ENCODE measurements at places on chromosomes 6 and 20.

DNA sequence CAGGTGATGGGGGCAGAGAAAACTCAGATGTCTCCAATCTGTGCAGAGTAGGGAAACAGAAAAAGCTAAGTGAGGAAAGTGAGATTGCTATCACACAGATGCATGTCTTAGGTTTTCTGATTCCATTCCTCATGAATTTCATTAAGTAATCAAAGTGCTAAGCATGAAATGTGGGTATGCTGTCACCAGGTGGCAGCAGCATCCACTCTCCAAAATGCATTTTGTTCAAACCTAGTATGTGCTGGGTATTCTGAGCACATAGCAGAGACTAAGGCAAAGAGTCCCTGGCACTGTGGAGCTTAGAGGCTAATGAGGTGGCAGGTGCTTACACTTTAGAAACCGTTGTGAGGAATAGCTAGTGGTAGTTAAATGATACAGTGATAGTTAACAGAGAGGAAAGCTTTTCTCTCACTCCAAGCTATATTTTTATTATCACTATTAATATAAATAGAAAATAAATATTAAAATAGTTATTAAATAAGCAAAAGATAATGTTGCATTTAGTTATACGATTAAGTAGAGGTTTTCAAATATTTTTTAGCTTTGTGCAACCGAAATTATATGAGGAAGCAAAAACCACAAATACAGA is 179.5 kb downstream of the CDH26 start:
- DNase-seq = no peak

- no peak for DNase-seq
These were observed 45.9 kb upstream of the RALY start for GRCh38 chr20:33947709-33948295.

DNA sequence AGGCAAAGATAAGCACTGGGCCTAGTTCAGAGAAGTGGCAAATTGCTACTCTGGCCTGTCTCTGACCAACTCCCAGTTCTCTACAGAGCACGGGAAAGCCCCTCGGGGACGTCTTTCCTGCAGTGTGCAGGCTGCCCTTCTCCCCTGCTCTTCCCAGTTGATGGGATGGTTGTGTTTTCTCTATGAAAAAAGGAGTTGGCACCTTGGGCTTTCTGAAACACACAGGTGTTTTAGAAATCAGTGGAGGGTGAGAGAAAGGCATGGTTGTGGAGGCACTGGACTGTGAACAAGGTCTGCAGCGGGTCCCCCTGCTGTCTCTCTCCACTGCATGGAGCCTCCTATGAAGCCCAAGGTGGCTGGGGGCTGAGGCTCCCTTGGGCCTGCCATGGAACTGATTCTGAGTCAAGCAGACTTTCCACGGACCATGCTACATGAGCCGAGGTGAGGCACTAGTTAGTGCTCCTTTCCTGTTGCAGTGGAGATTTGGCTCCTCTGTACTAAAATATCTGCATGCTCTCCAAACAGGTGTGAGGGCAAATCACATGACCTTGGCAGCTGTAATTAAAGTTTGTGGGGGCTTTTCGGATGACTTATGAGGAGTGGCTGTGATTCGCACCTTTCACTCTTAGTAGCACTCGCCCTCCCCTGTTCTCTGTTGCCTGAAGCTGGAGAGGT is 16.3 kb downstream of the GTSF1L start:
- no peak for DNase-seq

DNA sequence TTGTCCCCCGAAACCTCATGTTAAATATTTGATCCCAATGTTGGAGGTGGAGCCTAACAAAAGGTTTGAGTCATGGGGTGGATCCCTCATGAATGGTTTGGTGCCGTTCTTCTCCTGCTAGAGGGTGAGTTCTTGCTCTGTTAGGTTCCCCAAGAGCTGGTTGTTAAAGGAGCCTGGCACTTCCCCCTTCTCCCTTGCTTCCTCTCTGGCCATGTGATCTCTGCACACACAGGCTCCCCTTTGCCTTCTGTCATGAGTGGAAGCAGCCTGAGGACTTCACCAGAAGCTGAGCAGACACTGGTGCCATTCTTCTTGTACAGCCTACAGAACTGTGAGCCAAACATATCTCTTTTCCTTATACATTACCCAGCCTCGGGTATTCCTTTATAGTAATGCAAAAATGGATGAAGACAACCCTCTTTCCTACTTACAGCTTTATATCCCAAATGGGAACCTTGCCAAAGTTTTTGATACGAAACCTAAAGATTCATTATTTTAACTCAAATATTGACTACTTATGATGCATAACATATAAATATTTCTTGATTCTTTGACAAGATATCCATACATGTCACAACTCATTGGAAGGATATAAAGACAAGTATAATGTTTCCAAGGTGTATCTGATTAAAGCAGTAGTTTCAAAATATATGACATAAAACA is 61.0 kb downstream of the RNF182 start:
- DNase-seq = no peak

DNA sequence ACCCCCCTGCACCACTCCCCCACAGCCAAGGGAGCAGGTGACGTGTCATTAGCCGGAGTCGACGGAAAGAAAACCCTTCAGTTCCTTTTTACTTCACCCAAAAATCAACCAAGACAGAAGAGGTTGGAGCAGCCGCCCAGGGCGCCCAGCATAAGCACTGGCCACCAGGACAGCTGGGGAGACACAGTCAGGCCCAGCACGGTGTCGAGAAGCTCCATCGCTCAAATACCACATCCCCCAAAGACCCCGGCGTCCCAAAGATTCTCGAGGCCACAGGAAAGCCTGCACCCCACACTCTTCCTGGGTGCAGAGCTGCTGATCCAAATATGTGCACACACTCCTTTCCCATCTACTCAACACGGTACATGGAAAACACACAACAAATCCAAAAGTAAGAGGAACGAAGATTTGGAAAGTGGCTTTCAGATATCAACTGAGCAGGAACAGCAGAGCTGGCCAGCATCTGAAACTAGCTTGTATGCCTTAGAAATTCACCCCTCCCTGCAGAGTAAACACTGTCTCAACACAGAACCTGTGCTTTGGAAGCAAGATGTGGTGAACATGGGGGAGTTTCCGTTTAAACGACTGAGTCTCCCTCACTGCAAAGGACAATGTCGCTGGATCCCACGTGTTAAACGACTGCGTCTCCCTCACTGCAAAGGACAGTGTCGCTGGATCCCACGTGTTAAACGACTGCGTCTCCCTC is 54.6 kb downstream of the DLL1 start:
- no peak for DNase-seq

DNA sequence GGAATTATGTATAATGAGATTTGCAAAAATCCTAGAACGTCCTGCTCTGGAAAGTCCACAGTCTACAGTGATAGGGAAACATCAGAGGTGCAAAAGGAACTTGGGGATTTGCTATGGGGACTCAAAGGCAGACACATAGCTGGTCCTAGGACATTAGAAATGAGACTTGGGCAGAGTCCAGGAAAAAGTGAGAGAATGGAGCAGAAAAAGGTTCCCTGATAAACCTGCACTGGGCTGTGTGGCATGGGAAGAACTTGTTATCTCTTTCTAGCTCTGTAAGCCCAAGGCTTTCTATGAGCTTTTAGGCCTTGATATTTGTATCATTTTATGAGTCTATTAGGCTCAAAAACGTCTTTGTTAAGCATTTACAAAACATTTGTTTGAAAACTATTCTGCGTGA is 15.2 kb downstream of the PRND start:
- no peak for DNase-seq

DNA sequence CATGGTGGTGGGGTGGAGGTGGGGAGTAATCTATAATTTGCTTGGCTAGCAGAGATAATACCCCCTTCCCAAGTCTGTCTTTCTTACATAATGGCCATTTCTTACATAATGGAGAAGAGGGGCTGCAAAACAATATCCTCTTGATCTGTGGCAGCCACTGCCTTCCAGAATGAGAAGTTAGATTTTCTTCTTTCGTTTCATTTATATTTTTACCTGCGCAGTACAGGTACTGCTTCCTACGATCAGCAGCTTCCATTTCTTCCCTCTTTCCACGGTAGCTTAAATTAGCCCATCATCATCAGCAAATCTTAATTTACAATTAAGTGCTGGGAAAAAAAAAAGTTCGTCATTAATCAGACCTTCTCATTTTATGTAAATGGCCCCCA is 30.2 kb downstream of the GNAS start:
- DNase-seq = no peak

GRCh38 chr6:119676230-119676629 is 326.7 kb upstream of the MAN1A1 start:
- no peak for DNase-seq

DNA sequence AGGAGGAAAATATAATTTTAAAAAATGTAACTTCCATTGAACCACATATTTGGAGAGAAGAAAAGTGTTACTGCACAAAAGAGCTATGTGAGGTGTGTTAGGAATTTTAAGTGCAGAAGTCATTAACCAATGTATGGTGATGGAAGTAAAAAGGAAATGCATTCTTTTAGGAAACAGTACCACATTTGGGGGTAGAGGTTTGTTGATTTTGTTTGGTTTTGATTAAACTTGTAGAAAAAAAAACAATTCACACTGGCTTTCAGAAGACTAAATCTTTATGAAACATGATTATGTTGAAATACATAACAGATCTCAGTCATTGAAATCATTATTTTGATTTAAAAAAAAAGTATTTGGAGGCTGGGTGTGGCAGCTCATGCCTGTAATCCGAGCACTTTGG is 1287.0 kb upstream of the GJE1 start:
- DNase-seq = no peak

DNA sequence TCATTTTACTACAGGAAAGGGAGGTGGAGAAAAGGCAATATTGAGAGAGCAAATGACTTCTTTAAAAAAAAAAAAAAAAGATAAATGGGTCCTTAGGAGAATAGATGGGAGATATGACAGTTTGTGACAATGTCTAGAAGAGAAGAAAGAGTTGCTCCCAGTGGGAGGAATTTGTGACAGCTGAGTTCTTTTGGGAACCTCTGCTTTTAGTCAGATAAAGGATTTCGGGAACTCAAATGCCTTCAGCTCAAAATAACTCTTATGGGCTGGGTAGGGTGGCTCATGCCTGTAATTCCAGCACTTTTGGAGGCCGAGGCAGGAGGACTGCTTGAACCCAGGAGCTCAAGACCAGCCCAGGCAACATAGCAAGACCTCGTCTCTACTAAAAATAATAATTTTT is 13.1 kb downstream of the TPD52L1 start:
- DNase-seq = no peak

DNA sequence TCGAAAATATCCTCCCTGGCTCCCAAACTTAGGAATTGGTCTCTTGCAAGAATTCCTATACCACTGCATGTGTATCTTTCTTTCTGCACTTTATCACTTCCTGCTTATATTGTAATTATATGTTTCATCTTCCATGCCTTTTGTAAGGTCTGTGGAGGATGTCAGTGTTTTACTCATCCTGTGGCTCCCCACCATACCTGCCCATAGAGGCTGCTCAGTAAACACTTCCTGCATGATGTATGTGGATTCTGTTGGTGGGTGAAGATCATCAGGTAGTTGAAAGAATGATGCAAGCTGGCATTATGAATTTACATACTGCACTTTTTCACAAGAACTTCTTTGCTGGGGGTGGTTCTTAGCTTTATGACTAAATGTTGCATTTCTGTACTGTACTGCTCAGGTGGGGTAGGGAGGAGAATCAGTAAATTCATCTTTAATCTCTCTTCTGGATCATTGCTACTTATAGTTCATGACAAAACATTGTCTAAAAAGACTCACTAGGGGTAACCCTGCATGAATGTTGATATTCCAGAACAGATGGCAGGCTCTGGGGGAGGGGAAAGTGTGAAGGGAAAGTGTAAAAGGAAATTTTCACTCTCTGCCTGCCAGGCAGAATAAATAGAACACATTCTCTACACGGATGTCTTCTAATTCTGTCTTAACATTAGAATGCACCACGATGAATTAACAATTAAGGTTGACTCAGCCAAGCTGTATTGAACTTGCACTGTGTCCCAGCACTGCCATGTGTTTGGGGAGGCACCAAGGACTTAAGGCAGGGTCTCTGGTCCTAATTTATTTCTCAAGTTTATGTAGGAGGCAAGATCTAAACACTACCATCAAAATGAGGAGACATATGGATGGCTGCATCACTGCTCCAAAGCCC is 36.0 kb upstream of the KLHL31 start:
- DNase-seq = no peak

GRCh38 chr6:27687154-27688013 is 214.5 kb upstream of the ZNF184 start:
- DNase-seq = peak; percentile 56

DNA sequence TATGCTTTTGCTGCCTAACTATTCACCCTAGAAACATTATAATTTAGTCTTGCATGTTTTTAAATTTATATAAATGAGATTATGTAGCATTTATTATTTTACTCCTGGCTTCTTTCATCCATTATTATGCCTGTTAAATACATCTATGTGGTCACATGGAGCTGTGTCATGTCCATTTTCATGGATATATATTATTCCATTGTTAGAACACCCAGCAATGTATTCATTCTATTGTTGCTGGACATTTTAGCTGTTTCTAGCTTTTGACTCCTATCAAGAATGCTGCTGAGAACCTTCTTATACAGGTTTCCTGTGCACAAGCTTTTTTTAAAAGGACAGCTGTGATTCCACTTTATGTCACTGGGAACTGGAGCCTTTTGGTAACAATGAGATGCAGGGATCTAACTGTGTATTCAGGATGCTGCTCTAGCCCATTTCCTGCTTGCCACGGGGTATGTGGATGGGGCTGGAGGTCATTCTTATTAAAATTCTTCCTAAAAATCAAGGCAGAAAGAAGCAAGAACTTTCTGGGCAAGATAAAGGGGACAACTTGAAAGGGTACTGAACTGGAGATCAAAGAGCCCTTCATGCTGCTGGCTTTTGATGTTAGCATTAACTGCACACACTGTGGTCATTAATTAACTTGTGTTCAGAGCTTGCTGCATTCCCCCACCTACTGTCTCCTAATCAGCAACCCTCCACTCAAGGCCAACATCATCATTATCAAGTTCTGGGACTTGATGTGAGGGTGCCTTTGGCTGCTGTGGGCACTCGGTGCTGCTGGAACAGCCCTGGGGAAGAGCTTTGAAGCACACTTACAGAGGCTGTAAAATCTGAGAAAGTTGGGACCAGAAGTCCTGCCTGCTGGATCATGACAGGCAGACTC is 96.6 kb upstream of the AKIRIN2 start:
- no peak for DNase-seq

GRCh38 chr6:109381747-109382575 is at the start of gene CD164:
Gene CD164, minus strand, starts transcription at chr6:109382467. Its CDS starts 89 bp downstream, at chr6:109382378.
- DNase-seq = peak; percentile 56

GRCh38 chr20:5881703-5882102 is 68.6 kb downstream of the TRMT6 start:
- DNase-seq = no peak
